ENCODE measurements at places on chromosomes 1 and 21.

DNA sequence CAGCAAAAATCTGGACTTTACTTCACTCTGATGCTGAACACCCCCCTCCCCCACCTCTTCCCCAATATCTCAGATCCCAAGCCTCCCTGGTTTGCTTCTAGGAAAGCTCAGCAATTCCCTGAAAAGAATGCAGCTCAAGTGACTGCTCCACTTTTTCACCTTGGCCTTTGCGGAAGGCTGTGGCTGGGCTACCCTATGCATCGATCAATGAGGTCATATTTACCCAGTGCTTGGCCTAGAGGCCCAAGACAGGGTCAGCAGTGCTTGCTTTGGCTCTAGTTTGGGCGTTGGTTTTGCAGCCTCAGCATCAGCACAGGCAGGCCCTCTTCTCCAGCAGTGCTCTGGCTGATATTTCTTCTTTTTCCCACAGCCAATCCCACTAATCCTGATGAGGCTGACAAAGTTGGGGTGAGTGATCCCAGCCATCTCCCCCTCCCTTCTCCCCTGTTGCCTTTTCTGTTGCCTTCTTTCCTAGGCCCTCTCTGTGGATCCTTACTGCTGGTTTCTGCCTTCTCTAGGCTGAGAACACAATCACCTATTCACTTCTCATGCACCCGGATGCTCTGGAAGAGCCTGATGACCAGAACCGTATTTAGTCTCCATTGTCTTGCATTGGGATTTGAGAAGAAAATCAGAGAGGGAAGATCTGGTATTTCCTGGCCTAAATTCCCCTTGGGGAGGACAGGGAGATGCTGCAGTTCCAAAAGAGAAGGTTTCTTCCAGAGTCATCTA, 14.2 kb downstream of the FCGR2B start:
- no peak for DNase-seq

- no peak for DNase-seq
Observed at GRCh38 chr1:221268295-221268694, 389.1 kb downstream of the HLX start.

DNA sequence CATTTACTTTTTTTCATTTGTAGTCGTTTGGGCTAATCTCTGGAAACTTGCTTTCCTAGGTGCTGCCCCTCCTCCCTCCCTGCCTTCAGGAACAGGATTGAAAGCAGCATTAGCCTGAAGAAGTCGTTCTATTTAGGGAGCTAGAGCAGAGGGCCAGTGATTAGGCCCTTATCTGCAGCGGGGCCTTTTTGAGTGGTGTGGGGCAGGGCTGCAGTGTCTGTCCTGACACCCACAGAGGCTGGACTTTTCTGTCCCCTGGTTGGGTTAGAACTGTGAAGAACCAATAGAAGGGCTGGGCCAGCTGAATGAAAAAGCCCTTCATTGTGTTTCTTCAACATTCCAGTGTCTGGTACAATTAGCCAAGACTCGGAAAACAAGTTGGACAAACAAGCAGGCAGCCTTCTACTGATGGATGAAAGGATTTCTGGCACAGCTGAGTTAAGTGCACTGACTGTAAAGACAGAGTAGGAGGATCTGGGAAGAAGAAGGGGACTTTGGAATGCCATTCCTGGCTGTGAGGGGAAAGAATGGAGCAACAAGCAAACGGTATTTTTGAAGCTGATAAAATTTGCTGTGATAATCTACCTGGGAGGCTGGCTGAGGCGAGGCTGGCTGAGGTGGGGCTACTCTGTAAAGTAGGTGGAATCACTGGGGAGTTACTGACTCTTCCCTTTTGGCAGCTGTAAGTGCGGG, 9.7 kb downstream of the MACF1 start:
- DNase-seq, result no peak

DNA sequence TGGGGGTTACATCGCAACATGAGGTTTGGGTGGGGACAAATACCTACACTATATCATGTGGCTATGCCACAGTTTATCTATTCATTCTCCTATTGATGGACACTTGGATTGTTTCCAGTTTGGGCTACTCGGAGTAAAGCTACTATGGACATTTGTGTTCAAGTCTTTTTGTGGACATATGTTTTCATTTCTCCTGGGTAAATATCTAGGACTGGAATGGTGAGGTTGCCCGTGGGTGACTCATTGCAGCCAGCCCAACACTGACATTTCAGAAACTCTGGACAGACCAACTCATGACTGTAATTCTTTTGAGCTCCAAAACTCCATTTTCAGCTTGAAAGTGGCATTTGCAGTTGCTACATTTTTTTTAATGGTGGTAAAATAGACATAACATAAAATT, 82.7 kb downstream of the KAZN start:
- DNase-seq, result no peak
